ENCODE measurements at places on chromosomes 13 and 19. TPM values are rescaled to one million over a fixed set of nuclear protein-coding genes. Genes with fewer than 3 reads are reported as not detected.

PPM1N gene
- total RNA-seq: 0.90 TPM

TYK2 gene
- total RNA-seq: 35.6 TPM

GRCh38 chr19:15107061-15108010, at the start of gene SYDE1:
Gene SYDE1 (plus strand): TSS chr19:15107401. CDS start chr19:15107434, 33 bp downstream.
- DNase-seq: peak; percentile 55

- no peak for DNase-seq
Measured at GRCh38 chr19:11453468-11454341, 18.3 kb downstream of the PRKCSH start.

DNA sequence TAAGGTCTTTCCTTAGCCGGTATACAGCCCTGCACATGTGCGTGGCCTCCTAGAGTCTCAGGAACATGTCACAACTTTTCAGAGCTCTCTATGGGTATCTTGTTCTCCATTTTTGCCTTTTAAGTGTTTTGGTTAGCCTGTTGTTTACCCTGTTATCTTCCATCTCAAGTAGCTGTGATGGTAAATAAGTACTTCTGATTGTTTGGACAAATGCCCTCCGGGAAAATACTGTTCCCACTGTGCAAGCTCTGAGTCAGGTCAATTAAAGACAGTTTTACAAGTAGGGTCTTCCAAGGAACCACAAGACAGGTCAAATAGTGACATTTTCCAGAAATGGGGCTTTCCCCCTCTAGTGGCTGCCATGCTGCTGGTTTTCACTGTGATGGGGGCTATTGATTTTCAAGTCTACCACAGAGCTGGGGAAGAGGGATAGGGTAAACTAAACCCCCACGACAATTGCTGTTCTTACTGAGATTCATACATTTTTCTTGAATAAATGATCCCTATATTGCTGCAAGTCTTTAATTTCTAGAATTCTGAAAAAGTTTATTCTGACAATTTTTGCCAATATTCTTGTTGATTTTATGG, 109.5 kb downstream of the TM9SF2 start:
- DNase-seq: no peak

DNA sequence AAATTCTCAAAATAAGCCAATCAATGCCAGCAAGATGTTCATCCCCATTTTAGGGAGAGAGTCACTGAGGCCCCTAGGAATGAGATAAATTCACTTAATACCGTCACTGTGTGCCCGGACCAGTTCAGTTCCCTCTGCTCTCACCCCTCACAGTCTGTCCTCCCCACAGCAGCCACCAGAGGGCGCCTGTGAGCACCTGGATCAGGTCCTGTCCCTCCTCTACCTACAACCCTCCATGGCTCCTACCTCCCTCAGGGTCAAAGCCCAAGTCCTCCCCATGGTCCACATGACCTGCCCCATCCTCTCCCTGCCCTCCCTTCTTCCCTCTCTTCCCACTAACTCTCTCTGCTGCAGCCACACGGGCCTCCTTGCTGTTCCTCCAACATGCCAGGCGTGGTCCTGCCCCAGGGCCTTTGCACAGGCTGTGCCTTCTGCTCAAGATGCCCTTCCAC, 42.0 kb upstream of the NFIC start:
- DNase-seq: no peak

DNA sequence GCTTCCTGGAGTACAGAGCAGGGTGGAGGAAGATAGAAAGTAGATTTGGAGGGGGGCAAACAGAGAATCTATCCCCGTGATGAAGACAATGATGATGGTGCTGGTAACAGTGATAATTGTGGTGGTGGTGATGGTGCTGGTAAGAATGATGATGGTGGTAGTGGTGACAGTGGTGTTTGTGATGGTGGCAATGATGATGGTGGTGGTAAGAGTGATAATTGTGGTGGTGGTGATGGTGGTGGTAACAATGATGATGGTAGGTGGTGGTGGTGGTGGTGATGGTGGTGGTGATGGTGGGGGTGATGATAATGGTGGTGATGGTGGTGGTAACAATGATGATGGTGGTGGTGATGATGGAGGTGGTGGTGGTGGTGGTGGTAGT, 169.8 kb downstream of the TSHZ3 start:
- no peak for DNase-seq

- no peak for DNase-seq
Measured at GRCh38 chr19:16384688-16385087, 60.1 kb downstream of the KLF2 start.

DNA sequence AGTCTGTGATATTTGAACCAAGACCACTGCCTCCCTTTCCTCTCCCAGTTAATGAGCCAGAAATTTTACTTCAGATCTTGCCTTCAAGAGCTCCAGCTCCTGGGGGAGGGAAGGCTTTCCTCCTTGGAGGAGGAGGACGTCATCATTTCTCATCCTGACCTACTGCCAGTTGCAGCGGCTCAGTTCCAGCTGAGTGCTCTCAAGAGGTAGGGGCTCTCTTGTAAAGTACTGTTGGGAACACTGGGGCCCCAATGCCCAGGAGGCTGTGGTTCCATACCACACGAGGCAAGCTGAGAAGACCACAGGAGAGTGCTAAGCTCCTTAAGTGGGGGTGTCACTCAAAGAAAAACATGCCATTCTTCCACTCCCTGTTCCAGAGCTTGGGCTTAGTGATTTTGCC, 36.2 kb downstream of the METTL21C start:
- DNase-seq: no peak

GRCh38 chr13:78319101-78319627, 284.2 kb downstream of the POU4F1 start:
- no peak for DNase-seq

- DNase-seq: no peak
Measured at GRCh38 chr19:50331221-50331993, 2.2 kb upstream of the KCNC3 start.

DNA sequence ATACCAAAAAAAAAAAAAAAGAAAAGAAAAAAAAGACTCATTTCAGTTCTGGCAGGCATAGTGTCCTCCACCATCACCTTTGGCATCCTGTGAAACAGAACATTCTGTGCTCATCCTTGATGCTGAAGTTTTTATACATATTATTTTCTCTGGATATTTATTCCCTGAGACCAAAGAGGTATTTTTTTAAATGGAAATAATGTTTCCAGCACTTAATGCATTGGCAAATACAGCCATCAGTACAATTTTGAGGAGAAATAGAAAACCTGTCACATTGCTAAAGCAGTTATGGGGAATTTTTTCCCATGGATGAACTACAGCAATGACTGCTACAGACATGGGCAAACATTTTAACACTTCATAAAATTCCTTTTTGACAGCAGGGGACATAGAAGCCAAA, 312.4 kb downstream of the DNAJC15 start:
- DNase-seq: no peak

- DNase-seq: no peak
Measured at GRCh38 chr19:46906221-46906620, 45.4 kb downstream of the ARHGAP35 start.

GRCh38 chr13:40096357-40096901, 441.0 kb downstream of the COG6 start:
- no peak for DNase-seq

Measured in IMR-90 (cell line).